ENCODE measurements at places on chromosomes 6 and 20. TPM values are rescaled to one million over a fixed set of nuclear protein-coding genes. Genes with fewer than 3 reads are reported as not detected.

Gene EFCAB8
- polyA plus RNA-seq = not detected

GRCh38 chr6:36349240-36349639 lies 12.6 kb upstream of the BNIP5 start:
- no peak for DNase-seq

GRCh38 chr6:149236589-149236988 lies 80.9 kb upstream of the TAB2 start:
- no peak for DNase-seq

DNA sequence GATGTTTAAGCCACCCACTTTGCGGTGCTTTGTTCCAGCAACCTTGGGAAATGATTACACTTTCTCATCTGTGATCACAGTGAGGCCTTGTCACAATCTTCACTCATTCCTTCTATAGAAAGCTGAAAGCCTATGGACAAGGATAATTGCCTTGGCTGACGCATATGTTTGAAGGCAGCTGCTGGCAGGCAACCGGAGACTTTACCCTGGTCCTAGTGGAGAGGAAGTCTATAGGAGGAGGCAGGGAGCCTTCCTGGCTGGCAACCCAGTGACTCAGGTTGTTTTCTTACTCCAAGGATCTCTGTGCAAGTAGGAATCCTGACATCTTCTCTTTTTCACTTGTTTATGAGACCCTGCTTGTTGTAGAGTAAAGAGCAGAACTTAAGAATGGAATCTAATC lies 34.1 kb upstream of the ESR1 start:
- DNase-seq = no peak

GRCh38 chr6:168625602-168626001 lies 184.6 kb downstream of the SMOC2 start:
- no peak for DNase-seq

Gene EYA4
- 14.4 TPM for polyA plus RNA-seq

DNA sequence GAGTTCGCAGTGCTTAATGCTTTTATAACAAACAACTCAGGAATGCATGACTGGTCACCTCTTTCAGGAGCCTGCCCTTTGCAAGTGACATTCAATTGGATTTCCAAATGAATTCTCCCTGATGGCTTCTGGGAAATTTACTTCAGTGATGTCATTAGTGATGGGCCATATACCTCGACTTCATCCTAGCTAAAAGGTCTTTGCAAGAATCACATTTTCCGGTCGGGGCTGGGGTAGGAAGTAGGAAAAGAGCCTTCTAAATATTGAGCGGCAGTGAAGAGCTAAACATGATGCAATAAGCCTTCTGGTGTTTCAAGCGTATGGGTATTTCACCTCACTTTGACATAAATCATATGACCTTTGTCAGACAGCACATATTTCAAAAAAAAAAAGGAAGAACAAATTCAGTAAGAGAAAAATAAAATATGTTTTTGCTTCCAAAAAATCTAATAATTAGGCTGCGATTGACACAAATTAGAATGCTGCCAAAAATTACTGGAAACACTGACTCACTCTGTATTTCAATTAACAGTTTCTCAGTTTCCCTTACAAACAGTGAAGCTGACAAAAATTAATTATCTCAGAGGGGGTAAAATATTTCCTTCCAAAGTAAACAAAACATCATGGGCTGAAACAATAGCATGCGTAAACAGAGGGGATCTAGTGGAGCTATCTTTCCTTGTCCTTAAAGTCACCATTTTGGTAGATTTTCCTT lies 39.8 kb downstream of the ADTRP start:
- DNase-seq = no peak

DNA sequence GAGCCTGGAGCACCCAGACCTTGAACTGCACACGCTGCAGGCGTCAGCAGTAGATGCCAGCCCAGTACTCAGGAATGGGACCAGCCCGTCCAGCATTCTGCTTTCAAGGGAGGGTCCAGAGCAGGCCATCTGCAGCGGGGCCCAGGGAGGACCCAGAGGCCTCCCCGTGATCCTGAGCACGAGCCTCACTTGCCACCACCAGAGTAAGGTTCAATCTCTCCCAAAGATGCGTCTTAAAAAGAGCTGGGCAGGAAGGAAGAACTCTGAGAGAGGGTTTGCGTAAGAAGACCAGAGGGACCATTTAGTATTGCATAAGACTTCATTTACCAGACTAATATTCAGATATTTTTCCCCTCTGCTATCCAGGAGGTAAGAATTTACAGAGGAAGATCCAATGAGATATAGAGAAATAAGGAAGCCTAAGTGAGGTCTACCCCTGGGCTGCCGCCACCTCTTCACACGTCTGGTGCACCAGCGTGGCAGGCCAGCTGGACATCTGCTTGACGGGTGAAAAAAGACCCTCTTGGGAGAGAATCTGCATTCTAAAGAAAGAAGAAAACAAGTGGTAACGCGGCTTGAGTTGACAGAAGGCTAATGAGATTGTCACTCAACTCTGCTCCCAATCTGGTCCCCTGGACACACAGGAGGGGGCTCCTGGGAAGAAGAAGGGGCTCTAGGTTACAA lies 107.3 kb downstream of the PRND start:
- no peak for DNase-seq

GRCh38 chr6:150253489-150253888 lies 110.6 kb downstream of the PPP1R14C start:
- DNase-seq = no peak

GRCh38 chr20:55424476-55424875 lies 580.8 kb downstream of the CBLN4 start:
- no peak for DNase-seq

DNA sequence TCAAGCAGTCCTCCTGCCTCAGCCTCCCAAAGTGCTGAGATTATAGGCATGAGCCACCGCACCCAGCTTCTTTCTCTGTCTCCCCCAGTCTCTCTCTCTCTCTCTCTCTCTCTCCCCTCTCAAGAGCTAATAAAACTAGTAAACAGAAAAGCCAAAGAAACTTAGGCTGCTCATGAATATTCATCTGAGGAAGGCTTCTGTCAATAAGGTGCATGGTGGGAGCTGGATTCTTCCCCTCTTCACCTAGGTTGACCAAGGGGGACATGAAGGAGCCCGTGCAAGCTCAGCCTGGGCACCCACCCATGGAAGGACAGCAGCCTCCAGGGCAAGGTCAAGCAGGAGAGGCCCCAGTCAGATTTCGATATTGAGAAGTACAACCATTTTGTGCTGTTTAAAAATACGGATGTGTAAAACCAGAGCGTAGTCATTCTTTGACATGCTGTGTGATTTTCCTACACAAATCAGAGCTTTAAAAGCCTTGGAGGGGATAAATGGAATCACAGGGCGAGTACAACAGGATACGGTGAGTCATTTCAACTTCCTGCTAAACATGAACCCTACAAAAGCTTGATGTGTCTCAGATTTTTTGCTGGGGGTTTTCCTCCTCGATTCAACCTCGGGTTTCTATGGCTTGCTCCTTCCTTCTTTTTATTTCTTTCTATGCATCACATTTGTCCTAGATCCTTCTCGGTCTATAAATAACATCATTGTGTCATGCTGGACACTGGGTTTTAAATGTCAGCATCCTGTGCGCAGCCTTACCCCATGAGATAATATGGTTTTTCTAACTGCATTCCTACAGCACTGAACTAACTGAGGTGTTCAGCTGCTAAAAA lies 368.9 kb upstream of the JARID2 start:
- peak; percentile 11 for DNase-seq

DNA sequence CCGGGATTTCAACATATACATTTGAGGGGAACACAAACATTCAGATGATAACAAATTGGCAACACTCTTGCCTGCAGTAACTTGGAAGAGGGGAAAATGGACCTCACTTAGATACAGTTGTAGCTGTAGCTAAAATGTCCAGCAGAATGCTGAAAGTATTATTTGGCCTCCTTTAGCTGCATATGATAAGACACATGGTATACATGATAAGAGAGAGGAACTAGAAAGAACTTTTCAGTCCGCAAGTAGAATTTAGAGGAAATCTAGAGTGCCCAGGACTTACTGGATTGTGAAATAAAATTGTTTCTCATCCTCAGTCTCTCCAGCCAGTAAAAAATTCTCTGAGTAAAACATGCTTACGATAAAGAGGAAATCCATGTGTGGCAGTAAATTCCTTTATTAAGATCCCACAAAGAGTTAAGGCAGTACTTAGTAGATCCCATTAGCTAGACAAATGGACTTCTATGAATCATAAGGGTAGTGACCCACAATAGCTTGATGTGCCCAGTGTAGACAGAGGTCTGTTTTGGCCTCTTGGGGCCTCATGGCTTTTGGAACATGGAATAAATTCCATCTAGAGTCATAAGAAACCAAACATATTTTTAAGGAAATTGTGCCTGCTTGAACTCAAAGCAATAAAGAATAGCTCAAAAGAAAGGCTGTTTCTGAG lies 87.9 kb upstream of the RBM24 start:
- DNase-seq = no peak

- no peak for DNase-seq
Measured at GRCh38 chr20:61850457-61850856, 215.2 kb downstream of the TAF4 start.

GRCh38 chr20:4978050-4978918 lies 23.0 kb downstream of the SLC23A2 start:
- no peak for DNase-seq

- no peak for DNase-seq
Measured at GRCh38 chr6:4585682-4586468, 190.3 kb upstream of the CDYL start.

Gene ENPP5
- polyA plus RNA-seq = not detected

GRCh38 chr6:168496139-168496996 lies 55.4 kb downstream of the SMOC2 start:
- DNase-seq = no peak

DNA sequence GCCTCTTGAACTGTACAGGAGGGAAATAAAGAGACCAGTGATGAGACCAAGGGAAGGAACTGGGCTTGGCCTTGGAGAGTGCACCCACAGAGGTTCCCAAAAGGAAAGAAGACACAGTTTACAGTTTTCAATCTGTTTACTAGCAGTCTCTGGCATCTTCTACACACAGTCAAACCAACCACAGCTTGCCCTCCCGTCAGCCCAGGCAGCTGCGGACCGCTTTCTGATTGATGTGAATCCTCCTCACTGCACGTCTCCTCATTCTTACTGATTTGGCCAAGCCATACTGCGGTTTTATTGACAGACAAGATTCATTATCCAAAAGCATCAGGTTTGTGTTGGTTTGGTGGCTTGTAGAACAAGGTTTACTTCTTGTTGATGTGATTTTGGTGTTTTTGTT lies 104.5 kb upstream of the ASF1A start:
- no peak for DNase-seq

- no peak for DNase-seq
Measured at GRCh38 chr20:63167918-63168520, 47.9 kb downstream of the YTHDF1 start.

DNA sequence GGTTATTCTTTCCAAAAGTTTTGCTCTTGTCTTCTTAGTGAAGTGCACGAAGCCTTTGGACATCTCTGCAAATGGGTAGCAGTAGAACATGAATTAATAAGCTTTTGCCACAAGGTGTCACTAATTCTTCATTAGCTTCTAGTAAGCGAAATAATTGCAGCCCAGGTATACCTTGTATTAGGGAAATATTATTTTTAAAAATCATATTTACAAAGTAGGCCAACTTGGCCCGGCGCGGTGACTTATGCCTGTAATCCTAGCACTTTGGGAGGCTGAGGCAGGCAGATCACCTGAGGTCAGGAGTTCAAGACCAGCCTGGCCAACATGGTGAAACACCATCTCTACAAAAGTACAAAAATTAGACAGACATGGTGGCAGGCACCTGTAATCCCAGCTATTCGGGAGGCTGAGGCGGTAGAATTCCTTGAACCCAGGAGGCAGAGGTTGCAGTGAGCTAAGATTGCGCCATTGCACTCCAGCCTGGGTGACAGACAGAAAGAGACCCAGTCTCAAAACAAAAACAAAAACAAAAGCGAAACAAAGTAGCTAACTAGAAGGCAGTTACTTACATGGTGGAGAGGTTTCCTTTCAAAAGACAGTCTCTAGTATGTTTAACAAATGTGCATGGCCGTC lies 8.8 kb upstream of the RSPH3 start:
- DNase-seq = peak; percentile 21

Gene HUS1B
- 0.09 TPM for polyA plus RNA-seq

Gene CCHCR1
- 15.3 TPM for polyA plus RNA-seq

Gene HLA-DOB
- 0.07 TPM for polyA plus RNA-seq

Gene DLK2
- polyA plus RNA-seq = 2.6 TPM

DNA sequence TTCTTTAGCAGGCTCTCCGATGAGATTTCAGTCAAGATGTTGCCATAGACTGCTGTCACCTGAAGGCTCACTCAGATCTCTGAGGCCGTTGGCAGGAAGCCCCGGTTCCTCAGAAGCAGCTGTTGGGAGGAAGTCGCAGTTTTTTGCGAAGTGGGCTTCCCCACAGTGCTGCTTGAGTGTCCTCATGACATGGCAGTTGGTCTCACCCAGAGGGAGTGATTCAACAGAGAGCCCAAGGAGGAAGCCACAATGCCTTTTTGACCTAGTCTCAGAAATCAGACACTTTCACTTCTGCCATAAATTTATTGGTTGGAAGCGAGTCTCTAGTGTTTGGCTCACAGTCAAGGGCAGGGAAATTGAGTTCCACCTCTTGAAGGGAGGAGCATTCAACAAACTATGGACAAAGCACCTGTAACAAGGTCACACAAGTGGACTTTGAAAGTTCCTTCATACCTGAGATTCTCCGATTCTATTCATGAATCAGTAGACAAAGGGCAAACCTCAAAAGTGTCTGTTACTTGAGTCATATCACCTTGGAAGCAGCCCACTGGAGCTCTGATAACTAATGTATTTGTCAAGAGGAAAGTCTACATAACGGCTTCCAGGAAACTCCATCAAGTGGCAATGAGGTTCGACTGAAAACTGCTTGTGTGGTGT lies 208.3 kb downstream of the TASP1 start:
- no peak for DNase-seq

DNA sequence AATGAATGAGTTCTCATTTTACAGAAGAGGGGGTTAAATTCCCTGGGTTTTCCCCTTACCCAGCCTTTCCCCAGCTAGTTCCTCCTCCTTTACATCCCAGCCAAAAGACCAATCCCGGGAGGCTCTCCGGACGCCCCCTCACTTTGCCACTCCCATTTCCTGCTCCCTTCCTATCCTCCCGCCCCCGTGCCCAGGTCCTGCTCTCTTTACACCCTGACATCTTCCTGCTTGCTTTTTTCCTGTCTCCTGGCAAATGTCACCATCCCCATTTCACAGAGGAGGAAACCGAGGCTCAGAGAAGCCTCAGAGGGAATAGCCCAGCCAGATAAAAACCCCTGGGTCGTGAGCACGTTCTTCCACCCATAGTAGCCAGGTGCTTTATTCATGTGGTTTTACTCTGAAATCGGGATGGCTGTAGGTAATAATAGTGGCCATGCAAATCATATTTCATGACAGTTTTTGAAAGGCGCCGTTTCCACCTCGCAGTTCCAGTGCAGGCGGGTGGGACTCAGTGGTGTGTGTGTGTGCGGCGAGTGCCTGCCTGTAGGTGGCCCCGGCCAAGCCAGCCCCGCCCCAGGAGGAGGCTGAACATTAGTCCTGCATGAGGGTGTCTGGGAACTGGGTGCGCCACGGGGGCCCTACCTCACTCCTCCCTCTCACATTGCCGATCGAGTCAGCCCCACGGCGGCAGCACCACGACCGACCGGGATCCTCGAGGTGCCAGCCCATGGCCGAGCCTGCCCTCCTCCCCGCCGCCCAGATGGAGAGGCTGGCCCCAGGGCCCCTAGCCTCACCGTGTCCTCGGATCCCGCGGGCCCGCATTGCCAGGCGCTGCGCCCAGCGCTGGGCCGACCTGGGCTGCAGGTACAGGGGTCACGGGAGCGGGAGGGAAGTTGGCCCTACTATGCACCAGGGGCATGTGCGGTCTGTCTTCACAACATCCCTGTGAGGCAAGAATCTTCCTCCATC lies at the start of gene ARHGAP40:
ARHGAP40 (plus strand) TSS at position 594 of the 969 bp plus-strand sequence.
- DNase-seq = no peak

Measured in A549 (cell line).